ENCODE measurements at places on chromosomes 2 and 18.

- H3K4me1 ChIP-seq, result no peaks in the 10 kb centered on the region
- no peaks in the 10 kb centered on the region for H3K36me3 ChIP-seq
- no peak for DNase-seq
- no peak overlapping the region for H3K4me3 ChIP-seq
- no peaks in the 10 kb centered on the region for H3K27me3 ChIP-seq
Measured at GRCh38 chr2:75326645-75327044, 127.3 kb upstream of the TACR1 start.

DNA sequence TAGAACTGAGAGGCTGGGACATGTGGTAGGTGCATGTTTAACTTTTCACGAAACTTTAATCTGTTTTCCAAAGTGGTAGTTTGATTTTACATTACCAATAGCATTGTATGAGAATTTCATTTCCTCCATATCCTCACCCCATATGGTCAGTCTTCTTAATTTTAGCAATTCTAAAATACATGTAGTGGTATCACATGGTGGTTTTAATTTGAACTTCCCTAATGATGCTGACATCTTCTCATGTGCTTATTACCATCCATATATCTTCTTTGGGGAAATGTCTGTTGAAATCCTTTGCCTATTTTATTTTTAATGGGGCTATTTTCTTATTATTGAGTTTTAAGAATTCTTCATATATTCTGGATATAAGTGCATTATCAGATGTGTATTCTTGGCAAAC, 89.3 kb downstream of the BCL2L11 start:
- H3K4me1 ChIP-seq, result no peaks in the 10 kb centered on the region
- no peak for DNase-seq
- no peak overlapping the region for H3K27ac ChIP-seq
- H3K27me3 ChIP-seq, result no peaks in the 10 kb centered on the region
- no peak overlapping the region for H3K4me3 ChIP-seq

- peaks cover 9% of the 10 kb centered on the region for H3K4me1 ChIP-seq
- no peak overlapping the region for H3K27ac ChIP-seq
- peak overlapping the region; percentile 49 for H3K4me3 ChIP-seq
- no peak for DNase-seq
- no peaks in the 10 kb centered on the region for H3K27me3 ChIP-seq
Measured at GRCh38 chr2:96144481-96145035, 682 bp downstream of the DUSP2 start.

DNA sequence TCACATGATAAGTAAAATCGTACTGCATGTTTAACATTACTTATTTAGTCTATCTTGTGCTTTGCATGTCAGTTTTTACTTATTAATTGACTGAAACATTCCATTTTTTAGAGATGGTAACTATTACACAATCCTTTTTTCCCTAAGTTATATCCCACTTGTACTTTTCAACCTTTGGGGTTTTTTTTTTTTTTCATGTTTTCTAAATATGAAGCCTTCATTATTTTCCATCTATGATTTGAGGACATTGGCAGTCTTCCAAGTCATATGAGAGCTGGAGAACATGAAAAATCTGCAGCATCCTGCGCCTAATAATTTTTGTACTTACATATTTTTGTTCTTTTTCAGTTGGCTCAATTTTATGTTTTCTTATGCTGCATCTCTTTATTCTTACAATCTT, 113.9 kb downstream of the MYO1B start:
- no peak for DNase-seq
- H3K4me1 ChIP-seq, result no peaks in the 10 kb centered on the region
- H3K27ac ChIP-seq, result no peak overlapping the region

DNA sequence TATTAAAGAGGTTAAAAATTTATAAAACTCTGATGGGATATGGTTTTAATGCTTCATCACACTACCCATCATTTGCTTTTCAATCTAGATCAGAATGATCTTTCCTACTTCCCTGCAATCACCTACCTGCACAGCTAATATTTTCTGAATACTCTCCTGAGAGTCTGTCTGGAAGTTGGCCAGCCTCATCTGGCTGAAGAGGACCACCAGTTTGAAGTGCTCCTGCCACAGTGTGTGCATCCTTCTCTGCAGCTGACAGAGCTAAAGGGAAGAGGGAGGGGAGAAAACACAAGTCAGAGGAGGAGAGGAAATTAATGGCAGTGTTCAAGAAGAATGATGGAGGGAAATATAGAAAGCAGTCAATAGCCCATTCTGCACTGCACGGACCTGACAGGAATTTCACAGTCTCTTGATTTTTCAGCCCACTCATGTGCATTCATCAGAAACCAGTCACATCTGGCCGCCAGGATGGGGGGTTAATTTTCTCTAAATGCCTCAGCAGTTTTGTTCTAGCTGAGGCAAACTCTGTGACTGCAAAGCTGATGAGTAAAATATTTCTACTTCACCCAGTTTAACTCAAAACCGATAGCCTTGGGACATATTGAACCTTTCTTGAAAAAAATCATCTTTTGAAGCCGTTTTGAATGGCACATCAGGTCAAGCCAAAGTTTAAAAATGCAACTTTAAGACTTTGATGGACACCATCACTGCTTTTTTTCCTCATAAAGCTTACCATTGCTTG, 201.8 kb upstream of the KLHL14 start:
- H3K27ac ChIP-seq, result no peak overlapping the region
- peak overlapping the region; percentile 15 for H3K4me3 ChIP-seq
- H3K4me1 ChIP-seq, result no peaks in the 10 kb centered on the region
- H3K27me3 ChIP-seq, result no peaks in the 10 kb centered on the region
- DNase-seq, result peak; percentile 89

GRCh38 chr18:12861637-12862036, 22.4 kb downstream of the PTPN2 start:
- no peaks in the 10 kb centered on the region for H3K27me3 ChIP-seq
- H3K4me3 ChIP-seq, result no peak overlapping the region
- no peak overlapping the region for H3K27ac ChIP-seq

- H3K4me1 ChIP-seq, result no peaks in the 10 kb centered on the region
- no peak overlapping the region for H3K27ac ChIP-seq
- H3K36me3 ChIP-seq, result no peaks in the 10 kb centered on the region
- no peak for DNase-seq
- no peak overlapping the region for H3K4me3 ChIP-seq
Measured at GRCh38 chr2:46779447-46779941, 136.1 kb downstream of the MCFD2 start.
